Stimulated activated CD4-positive, alpha-beta T cell treated with anti-CD3 and anti-CD28 coated beads, Interleukin-15, amount 100 ng/mL, for 48 hours (primary cell): ENCODE measurements at places on chromosomes 3 and 15.

- no peak for DNase-seq
These were observed 63.2 kb upstream of the IQSEC1 start for GRCh38 chr3:13136426-13136825.

DNA sequence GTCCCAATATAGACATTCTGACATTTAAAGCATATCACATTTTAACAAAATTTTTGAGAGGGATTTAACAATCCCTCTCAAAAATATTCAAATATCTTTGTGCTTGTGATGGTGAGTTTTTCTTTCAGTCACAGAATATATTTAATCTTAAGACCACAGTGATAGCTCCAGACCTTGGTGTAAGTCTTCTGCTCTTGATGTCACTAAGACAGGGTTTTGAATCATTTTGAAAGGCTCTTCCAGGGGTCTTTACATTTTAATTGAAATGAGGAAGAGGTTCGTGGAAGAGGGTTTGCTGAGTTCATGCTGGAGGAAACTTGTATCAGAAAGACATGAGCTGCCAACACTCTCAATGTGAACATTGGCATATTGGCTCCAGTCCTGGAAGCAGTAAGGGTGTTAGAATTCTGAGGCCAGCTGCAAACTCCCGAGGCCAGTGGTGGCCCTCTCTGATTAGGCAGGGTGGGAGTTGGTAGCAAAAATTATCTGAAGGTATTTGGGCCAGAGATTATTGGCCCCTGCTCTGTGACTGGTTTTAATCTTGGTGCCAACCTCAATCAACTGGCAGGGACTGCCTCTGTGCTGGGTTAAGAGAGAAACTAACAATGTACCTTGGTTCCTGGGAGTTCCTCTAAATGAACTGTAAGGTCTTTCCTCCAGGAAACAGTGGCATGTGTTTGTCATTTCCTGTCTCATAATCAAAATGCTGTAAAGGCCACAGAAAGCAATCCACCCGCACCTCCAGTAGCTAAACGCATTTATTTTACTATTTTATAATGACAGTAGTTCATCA, 5.3 kb downstream of the POU1F1 start:
- no peak for DNase-seq

GRCh38 chr15:72933976-72934375, 118.3 kb upstream of the NEO1 start:
- no peak for DNase-seq

DNA sequence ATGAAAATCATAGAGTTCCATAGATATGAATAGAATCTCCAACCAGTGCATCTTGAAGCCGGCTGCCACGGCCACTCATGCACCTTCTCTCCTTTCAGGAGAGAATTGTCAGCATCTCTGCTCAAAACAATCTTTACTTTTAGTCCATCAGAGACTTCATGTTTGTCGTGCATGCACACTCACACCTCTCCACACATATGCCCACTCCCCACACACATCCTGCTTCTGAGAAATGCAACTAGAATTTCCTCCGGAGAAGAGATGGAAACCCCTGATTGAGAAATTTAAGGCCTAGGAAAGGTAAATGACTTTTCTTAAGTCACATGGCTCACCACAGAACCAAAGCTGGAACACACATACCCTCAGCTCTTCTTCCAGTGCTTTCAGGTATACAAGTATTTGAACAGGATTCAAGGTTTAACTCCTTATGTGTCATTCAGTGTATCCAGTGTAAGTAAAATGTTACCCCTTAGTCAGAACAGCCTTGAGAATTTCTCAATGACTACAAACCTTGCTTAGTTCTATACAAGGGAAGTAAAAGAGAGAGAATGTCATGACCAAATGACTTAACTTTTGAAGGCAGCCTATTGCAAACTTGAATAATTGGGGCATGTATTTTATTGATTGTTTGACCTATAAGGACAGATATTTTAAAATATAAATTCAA, 69.1 kb upstream of the TSEN2 start:
- DNase-seq = no peak

GRCh38 chr15:43317566-43318184, 12.7 kb downstream of the LCMT2 start:
- DNase-seq = no peak

DNA sequence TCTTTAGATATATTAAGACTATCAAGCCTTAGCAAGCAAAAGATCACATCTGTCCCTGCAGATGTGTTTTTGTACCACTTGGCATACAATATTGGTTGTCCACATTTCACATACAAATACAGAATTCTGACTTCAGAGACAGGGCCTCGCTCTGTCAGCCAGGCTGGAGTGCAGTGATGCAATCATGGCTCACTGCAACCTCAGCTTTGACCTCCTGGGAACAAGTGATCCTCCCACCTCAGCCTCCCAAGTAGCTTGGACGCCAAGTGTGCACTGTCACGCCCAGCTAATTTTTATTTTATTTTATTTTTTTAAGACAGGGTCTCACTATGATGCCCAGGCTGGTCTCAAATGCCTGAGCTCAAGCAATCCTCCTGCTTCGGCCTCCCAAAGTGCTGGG, 53.0 kb upstream of the ACTL6A start:
- no peak for DNase-seq

DNA sequence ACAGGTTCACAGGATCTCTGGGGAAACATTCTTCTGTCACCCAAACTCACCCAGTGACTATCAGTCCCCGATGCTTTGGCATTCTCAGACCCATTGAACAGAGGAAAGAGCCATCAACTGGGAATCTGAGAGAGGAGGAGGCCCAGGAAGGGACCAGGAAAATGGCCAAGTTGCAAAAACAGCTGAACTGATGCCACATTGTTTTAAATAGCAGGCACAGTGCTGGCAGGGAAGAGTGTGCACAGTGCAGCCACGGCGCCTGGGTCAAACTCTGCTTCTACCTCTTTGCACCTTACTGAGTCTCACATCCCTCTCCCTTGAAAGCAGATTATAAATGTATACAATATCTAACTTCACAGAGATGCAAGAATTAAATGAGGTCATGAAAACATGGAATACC, 66.4 kb downstream of the SRGAP3 start:
- no peak for DNase-seq

GRCh38 chr3:123629747-123630047, 44.8 kb upstream of the HACD2 start:
- no peak for DNase-seq

GRCh38 chr3:8518138-8518537, 16.5 kb downstream of the LMCD1 start:
- DNase-seq = no peak

DNA sequence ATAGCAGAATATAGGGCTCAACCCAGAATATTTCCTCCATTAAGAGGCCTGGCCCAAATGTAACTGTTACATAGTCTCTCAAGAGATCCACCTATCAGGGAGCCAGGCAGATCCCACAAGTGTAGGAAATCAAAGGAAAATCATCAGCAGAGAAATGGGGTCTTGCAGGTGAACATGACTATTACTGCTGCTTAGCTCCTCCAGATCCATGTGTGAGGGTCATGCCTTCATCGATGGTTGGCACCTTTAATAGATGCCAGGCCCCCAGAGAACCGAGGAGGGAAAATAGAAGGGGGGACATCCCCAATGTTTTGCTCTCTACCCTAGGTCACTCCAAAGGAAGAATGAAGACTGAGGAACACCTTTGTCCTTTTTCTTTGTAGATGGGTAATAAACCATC, 1029.9 kb upstream of the CADM2 start:
- DNase-seq = no peak
